GM23248 (cell line): ENCODE measurements at places on chromosomes 13 and 19. TPM values are rescaled to one million over a fixed set of nuclear protein-coding genes. Genes with fewer than 3 reads are reported as not detected.

DNA sequence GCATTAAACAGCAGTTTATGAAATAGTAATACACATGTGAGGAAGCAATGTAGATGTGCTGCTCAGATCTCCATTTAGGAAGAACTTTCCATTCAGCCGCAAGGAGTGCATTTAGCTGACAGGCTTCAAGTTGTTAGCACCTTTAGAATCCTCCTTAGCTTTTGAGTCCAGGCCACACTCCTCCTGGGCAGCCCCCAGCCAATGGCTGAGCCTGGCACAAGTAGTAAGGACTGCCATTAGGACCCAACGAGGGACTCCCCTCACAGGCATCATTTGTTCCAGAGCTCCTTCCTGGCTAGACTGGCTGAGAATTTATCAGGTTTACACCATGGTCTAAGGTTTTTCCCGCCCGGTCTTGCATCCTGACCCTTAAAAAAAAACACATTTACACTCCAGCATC is 201.4 kb downstream of the DIAPH3 start:
- no peak overlapping the region for H3K4me3 ChIP-seq
- H3K27ac ChIP-seq: no peak overlapping the region
- no peaks in the 10 kb centered on the region for H3K36me3 ChIP-seq
- H3K4me1 ChIP-seq: no peaks in the 10 kb centered on the region
- no peaks in the 10 kb centered on the region for H3K27me3 ChIP-seq

DNA sequence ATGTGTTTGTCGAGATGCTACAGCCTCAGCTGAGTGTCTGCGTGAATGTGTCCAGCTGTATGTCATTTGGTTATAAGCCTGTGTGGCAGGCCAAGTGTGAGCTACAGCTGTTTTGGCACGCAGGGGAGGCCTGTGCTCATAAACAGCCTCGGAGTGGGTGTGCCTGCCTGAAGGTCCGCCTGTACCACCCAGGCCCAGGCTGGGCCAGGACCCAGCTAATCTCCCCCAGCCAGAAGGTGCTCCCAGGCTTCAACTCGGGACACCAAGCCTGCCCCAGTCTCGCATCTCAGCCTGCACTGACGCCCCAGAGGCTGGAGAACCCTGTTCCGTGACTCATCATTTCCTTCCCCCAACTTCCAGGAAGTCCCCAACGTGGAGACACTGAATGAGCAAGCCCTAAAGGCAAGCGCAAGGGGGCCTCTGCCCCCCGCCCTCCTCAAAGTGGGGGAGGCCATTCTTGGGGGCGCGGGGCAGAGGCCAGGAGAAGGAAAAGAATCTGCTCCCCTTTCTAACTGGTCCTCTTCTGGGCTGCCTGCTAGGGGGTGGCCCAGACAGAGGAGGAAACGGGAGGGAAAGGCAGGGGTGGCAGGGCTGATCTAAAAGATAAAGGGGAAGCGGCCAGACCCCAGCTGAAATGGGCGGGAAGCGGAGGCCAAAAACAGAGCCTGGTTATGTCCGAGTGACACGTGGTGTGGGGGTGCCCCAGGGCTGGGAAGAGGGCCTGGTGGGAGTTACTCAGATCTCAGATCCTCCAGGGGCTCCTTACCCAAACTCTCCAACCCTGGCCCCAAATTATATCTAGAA is 2.0 kb downstream of the SLC1A5 start:
- peak; percentile 92 for DNase-seq
- peak overlapping the region; percentile 94 for H3K4me3 ChIP-seq
- H3K27ac ChIP-seq: peak overlapping the region; percentile 95
- H3K36me3 ChIP-seq: peaks cover 15% of the 10 kb centered on the region; the same call in 1 of the 2 replicates

Gene ACP7
- not detected in 2 replicates for total RNA-seq

- no peak overlapping the region for H3K27ac ChIP-seq
- no peaks in the 10 kb centered on the region for H3K27me3 ChIP-seq
- no peaks in the 10 kb centered on the region for H3K36me3 ChIP-seq
Measured at GRCh38 chr19:13068085-13068846, 34.4 kb downstream of the LYL1 start.

DNA sequence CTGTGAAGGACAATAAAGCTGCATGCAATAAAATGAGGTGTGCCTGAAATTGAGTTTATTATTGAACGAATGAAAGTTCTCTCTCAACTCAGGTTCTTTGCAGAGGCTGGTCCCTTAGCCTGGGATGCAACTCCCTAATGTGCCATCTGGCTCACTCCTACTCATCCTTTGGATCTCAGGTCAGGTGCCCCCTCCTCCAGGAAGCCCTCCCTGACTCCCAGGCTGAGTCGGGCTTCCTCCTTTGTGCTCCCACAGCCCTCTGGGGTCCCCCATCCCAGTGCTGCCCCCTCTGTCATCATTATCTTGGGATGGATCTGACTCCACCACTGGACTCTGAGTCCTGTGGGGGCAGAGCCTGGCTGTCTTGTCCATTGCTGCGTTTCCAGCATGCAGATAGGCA is 2.7 kb upstream of the IRGC start:
- H3K27ac ChIP-seq: no peak overlapping the region
- DNase-seq: no peak
- no peaks in the 10 kb centered on the region for H3K36me3 ChIP-seq
- H3K4me1 ChIP-seq: no peaks in the 10 kb centered on the region

Gene ZNF765
- 6.3 and 6.4 TPM in 2 replicates for total RNA-seq

Gene LRRC4B
- total RNA-seq: not detected in 2 replicates

DNA sequence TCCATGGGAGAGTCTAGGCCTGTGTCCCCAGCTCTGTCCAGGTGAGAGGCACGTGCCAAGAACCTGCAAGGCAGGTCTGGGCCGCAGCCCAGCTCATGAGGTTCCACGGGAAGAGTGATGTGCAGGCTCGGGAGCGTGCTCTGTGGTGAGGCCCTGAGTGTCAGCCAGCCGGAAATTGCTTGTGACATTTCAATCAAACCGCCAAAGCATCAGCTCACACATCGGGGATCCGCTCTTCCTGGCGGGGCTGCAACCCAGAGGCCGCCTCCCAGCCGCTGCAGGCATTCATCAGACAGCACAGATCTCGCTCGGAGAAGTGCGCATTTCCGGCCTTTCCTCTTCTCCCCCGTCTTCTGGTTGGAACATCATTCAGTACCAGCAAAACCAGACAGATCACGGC is 109.3 kb downstream of the KDM4B start:
- no peak for DNase-seq
- no peak overlapping the region for H3K27ac ChIP-seq
- no peaks in the 10 kb centered on the region for H3K4me1 ChIP-seq
- no peaks in the 10 kb centered on the region for H3K27me3 ChIP-seq
- H3K4me3 ChIP-seq: no peak overlapping the region

- peaks cover 8% of the 10 kb centered on the region for H3K27me3 ChIP-seq
- H3K36me3 ChIP-seq: no peaks in the 10 kb centered on the region
- no peaks in the 10 kb centered on the region for H3K4me1 ChIP-seq
- no peak overlapping the region for H3K4me3 ChIP-seq
Measured at GRCh38 chr13:25977671-25978070, 74.1 kb downstream of the SHISA2 start.

Gene PTGIR
- 18.0 and 21.1 TPM in 2 replicates for total RNA-seq

GRCh38 chr13:42876887-42877545 is 95.6 kb downstream of the FAM216B start:
- 0 out of 2 replicates have a peak, but pooled peaks cover 7% of the 10 kb centered on the region for H3K27me3 ChIP-seq
- peak; percentile 85 for DNase-seq
- H3K4me1 ChIP-seq: peaks cover 18% of the 10 kb centered on the region
- H3K36me3 ChIP-seq: no peaks in the 10 kb centered on the region
- H3K4me3 ChIP-seq: no peak overlapping the region; the same call in 1 of the 2 replicates
- no peak overlapping the region for H3K27ac ChIP-seq

GRCh38 chr13:44730851-44731250 is 154.7 kb upstream of the TSC22D1 start:
- H3K27ac ChIP-seq: no peak overlapping the region
- H3K4me1 ChIP-seq: peaks cover 26% of the 10 kb centered on the region
- H3K4me3 ChIP-seq: no peak overlapping the region

DNA sequence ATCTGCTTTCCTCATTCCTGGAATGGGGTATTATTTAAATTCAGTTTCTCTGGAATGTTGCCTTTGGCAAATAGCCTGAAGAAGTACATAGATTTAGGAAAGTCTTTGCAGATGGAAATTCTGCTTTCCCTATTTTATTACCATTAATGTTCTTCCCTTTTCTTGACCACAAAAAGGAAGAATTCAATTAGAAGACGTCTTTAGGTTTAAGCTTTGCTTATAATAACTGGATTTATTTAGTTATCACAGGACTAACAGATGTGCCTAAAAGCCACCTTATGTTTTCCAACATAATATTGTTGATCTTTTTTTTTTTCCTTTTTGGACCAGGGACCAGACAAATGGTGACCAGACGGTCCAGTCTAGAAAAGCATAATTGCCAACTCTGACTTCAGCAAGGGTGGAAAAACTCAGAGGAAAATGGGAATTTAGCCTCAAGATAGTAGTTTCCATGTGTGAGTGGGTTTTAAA is 210.1 kb upstream of the SPRY2 start:
- H3K4me3 ChIP-seq: no peak overlapping the region
- no peak for DNase-seq
- H3K27me3 ChIP-seq: no peaks in the 10 kb centered on the region
- no peaks in the 10 kb centered on the region for H3K36me3 ChIP-seq
- H3K27ac ChIP-seq: no peak overlapping the region
- H3K4me1 ChIP-seq: no peaks in the 10 kb centered on the region

DNA sequence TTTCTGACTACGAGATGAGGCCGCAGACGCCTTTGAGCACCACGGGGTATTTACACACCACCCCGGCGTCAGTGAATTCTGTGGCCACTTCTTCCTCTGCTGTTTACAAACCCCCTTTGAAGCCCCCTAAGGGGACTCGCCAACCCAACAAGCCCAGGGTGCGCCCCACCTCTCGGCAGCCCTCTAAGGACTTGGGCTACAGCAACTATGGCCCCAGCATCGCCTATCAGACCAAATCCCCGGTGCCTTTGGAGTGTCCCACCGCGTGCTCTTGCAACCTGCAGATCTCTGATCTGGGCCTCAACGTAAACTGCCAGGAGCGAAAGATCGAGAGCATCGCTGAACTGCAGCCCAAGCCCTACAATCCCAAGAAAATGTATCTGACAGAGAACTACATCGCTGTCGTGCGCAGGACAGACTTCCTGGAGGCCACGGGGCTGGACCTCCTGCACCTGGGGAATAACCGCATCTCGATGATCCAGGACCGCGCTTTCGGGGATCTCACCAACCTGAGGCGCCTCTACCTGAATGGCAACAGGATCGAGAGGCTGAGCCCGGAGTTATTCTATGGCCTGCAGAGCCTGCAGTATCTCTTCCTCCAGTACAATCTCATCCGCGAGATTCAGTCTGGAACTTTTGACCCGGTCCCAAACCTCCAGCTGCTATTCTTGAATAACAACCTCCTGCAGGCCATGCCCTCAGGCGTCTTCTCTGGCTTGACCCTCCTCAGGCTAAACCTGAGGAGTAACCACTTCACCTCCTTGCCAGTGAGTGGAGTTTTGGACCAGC is 5.3 kb downstream of the SLITRK5 start:
- peaks cover 48% of the 10 kb centered on the region for H3K27me3 ChIP-seq
- DNase-seq: no peak
- no peaks in the 10 kb centered on the region for H3K4me1 ChIP-seq
- H3K27ac ChIP-seq: no peak overlapping the region

Gene LMTK3
- 0.22 TPM in 1 of 2 replicates, not detected in the other for total RNA-seq

DNA sequence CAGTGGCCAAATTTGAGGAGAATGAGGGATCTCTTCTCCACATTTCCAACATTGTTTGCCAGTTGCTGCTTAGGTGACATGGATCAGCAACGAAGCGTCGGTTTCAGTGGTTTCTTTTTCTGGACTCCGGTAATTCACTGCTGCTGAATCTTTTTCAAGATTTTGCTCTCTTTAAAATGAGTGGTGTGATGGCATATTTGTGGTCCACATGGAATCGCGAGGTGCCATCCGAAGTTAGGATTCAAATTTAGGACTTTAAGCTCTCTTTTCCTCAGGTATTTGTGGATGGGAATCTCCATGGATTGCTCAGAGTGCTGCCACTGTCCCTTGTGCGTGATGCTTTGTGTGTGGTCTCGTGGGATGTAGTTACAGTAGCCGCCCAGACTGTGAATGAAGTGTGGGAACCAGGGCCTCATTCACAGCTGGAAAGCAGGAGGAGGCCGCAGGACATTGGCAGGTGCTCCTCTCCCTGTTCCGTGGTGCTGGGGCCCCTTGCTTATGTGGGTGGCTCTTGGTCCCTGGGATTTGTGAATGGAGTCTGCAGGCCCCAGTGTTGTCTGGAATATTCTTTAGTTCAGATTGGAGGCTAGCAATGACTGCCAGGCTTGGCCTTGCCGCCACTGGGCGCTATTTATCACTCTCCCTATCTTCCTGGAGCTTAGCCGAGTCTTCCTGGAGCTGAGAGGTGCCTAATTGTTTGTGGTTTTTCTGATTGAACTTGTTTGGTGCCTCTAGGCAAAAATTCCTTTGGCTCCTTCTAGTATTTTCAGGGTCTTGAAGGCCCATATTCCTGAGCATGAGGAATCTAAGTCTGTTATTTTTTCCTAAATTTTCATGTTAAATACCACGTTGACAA is 1.5 kb downstream of the ILF3 start:
- no peaks in the 10 kb centered on the region for H3K27me3 ChIP-seq
- peak; percentile 76 for DNase-seq
- H3K36me3 ChIP-seq: 0 out of 2 replicates have a peak, but pooled peaks cover 3% of the 10 kb centered on the region
- peak overlapping the region; percentile 82 for H3K4me3 ChIP-seq
- peak overlapping the region; percentile 84 for H3K27ac ChIP-seq

Gene MBD3L2B
- not detected in 2 replicates for total RNA-seq

DNA sequence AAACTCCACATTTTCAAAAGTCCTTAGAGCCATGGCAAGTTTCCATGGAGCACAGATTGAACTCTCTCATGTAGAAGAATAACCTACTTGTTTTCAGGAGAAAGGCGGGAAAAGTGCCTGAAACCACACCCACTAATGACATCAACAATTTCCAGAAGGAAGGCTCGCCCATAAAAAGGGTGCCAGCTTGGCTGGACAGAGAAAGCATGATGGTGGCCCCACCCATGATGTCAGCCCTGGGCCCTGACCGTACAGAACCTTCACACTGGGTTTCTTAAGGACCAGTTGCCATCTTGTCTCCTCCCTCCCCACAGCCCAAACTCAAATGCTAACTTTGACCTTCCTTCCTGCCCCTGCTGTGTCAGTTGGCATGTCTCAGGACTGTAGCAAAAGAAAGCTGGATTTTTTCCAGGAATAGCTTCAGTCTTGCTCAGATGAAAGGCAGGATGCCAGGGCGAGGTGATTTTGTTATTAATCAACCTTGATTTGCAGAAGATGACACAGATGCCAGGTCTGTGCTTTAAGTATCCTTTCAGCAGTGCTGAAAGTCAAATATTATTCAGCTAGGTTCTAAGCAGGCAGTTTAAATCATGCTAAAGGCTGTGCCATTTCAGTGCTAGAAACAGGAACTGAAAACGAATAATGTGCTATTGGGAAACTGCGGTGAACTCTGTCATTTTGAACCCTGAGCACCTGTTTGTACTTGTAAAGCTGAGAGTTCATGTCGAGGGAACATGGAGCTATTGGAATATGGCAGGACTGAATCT is 89.5 kb upstream of the RFC3 start:
- no peaks in the 10 kb centered on the region for H3K27me3 ChIP-seq
- peaks cover 19% of the 10 kb centered on the region for H3K4me1 ChIP-seq
- H3K36me3 ChIP-seq: no peaks in the 10 kb centered on the region
- no peak overlapping the region for H3K27ac ChIP-seq
- no peak overlapping the region for H3K4me3 ChIP-seq
- DNase-seq: peak; percentile 26

- peak; percentile 96 for DNase-seq
- H3K4me1 ChIP-seq: peaks cover 14% of the 10 kb centered on the region
Measured at GRCh38 chr19:869245-870177, 10.0 kb downstream of the CFD start.

GRCh38 chr19:33771384-33772101 is 25.1 kb upstream of the KCTD15 start:
- no peaks in the 10 kb centered on the region for H3K36me3 ChIP-seq
- H3K4me1 ChIP-seq: no peaks in the 10 kb centered on the region
- 0 out of 2 replicates have a peak, but pooled peaks cover 10% of the 10 kb centered on the region for H3K27me3 ChIP-seq
